ENCODE measurements at places on chromosomes 4 and X.

DNA sequence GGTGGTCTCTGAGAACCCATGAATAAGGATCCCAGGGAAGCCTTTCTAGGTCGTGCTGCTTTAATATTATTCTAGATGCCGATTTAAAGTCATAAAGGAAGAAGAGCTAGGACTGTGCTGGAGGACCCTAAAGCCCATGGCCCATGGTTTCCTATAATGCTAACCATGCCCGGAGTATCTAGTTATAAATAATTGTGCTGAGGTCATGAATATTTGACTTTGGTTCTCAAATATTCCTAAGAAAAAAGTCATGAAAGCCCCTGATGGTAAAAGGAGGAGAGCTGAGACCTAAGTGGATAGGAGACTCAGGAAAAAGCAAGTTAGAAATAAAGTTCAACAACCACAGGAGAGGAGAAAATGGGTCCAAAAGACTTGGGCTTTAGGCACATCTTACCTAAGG is 132.0 kb downstream of the TBL1X start:
- DNase-seq: no peak

- no peak for DNase-seq
Measured at GRCh38 chr4:163613383-163613782, 118.9 kb downstream of the TMA16 start.

DNA sequence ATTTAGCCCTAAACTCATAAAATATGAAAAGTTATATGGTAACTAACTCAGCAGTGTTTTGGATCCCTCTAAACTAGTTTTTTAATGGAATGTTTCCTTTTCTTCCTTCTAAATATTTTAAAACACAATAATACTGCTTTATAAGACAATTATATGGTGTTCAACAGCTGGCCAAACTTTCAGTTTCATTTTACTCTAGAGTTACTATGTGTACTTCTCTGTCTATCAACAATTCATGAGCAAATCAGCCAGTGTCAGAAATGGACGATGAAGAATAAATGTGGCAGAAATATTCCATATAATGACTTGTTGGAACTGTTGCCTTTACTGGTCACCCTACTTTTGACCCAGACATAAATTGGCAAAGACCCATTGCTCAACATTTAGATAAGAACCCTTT is 64.8 kb upstream of the CXXC4 start:
- no peak for DNase-seq

DNA sequence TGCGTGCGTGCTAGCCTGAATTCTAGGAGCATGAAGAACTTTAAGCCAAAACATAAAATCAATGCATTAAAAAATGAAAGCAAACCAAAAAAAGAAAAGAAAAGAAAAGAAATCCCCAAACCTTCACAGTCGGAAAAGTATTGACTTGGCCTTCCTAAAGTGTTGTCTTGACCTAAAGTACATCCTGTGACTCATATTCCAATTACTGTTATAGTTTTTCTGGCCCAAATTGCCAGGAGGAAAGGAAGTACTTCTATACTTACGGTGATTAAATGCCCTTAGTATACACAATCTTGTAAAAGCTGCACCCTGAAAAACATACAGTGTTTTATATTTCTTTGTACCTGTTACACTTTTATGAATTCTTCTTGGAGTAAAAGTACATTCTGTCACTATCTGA is 512.8 kb downstream of the ANKRD50 start:
- no peak for DNase-seq

GRCh38 chr4:15677507-15677988 is 4.1 kb upstream of the FAM200B start:
- no peak for DNase-seq

DNA sequence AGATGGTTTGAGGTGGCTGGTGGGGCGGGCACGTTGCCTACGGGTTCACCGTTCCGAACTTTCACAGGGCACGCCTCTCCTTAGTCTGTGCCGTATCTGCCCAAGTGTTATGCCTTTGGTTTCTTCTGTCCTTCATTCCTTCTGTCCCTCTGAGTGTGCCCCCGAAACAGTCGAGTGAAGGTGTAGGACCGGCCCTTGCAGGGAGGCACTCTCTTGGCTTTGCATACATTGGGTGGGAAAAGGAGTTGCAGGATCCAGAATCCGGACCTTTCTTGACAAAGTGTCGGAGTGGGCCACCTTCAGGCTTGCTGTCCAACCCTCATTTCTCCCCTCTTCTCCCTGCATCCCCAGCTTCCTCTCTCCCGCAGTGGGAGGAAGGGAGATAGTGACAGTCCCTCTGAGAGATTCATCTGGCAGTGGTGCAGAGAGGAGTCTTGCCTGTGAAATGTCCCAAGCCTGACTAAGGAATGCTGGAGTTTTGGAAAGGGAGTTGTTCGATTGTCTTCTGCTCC is 569 bp downstream of the ARFIP1 start:
- no peak for DNase-seq

- no peak for DNase-seq
Measured at GRCh38 chrX:14497184-14497666, 32.1 kb upstream of the GLRA2 start.

GRCh38 chr4:101958547-101958946 is 168.0 kb downstream of the BANK1 start:
- DNase-seq: no peak

DNA sequence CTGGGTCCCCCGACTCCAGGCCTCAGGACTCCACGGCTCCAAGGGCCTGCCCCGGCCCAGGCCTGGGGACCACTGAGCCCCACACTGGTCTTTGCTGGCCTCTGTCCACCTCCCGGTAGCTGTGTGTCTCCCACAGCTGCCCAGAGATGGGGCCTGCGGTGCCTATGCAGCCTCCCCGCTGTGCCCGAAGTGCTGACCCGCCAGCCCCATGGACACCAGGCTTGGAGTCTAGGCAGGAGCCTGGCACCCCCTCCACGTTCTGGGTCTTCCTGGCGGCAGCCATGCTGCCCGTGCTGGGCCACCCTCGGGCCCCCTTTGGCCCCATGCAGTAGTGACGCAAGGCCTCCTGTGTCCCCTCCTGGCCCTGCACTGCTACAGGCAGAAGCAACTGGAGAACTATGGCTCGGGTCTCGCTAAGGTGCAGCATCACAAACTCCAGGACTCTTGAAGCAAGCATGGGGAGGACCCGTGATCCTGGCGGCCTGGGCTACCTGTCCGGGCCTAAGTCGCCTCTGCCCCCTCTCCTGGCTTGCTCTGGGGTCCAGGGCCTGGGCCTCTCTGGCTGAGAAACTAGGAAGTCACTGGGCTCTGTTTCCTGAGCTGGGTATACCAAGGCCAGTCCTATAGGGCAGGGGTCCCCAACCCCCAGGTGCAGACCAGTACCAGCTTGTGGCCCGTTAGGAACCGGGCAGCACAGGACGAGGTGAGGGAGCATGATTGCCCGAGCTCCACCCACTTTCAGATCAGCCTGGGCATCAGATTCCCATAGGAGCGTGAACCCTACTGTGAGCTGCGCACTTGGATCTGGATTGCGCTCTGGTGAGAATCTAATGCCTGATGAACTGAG is 917 bp downstream of the MYL5 start:
- no peak for DNase-seq

DNA sequence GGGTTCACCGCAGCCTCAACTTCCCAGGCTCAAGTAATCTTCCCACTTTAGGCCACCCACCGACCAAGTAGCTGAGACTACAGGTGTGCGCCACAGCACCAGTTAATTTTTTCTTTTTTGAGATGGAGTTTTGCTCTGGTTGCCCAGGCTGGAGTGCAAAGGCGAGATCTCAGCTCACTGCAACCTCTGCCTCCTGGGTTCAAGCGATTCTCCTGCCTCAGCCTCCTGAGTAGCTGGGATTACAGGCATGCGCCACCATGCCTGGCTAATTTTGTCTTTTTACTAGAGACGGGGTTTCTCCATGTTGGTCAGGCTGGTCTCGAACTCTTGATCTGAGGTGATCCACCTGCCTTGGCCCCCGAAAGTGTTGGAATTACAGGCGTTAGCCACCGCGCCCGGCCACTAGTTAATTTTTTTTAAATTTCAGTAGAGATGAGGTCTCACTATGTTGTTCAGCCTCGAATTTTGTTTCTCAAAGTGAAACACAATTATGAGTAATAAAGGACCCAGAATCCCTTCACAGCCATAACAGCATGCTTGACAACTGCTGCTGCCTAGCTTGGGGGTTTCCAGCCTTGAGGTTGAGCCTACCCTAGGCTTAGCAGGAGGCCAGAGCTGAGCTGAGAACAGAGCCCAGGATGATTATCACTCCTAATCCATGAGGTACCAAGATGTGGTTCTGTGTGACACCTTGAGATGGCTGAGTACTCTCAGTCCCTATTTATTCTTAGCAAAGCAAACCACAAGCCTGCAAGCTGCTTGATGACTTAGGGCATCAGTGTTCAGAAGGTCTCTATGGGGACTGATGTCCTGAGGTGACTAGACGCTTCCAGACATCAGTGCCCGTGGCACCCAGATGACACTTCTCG is 41.6 kb upstream of the NKRF start:
- DNase-seq: peak; percentile 46

DNA sequence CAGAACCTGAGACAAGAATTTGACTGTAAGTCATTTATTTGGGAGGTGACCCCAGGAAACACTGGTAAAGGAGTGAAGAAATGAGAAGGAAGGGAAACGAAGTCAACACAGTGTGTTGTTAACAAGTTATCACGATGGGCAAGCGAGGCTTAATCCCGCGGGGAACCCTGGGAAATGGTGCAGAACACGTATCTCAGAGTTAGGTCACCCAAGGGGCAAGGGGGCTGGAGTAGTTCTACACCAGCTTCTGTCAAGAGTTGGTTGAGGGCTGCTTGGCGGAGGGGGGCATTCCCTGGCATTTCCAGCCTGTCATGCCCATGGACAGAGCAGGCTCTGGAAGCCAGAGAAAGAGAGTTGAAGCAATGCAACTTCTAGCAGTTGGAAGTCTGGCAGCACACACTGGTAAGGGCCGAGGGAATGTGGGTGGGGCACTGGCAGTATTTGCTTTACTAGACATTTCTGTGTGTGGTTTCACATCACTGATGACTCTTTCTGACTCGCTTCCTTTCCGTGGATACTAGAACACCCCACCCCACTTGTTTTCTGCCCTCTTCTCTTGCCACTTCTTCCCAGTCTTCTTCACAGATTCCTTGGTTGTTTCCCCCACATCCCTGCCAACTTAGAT is 52.2 kb upstream of the ADGRG2 start:
- no peak for DNase-seq

- DNase-seq: no peak
Measured at GRCh38 chrX:149982310-149982709, 44.0 kb upstream of the EOLA2 start.

GRCh38 chrX:71365356-71365874 is 742 bp upstream of the TAF1 start:
- no peak for DNase-seq

GRCh38 chr4:20192736-20193135 is 59.0 kb upstream of the SLIT2 start:
- DNase-seq: no peak

DNA sequence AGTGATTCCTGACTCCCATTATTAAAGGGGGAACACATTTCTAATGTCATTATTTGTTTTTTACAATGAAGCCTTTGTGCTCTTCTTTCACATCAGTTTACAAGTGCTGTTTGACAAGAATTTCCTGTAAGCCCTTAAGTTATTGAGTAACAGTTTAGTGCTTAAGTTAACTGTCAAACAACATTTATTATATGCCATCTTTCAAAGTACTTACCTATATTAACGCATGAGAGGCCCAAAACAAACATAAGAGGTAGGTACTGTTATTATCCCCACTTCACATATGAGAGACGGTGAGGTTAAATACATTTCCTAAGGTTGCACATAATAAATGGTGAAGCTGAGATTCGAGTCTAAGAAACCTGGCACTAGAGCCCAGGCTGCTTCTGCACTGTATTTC is 56.0 kb upstream of the MAGED1 start:
- no peak for DNase-seq

DNA sequence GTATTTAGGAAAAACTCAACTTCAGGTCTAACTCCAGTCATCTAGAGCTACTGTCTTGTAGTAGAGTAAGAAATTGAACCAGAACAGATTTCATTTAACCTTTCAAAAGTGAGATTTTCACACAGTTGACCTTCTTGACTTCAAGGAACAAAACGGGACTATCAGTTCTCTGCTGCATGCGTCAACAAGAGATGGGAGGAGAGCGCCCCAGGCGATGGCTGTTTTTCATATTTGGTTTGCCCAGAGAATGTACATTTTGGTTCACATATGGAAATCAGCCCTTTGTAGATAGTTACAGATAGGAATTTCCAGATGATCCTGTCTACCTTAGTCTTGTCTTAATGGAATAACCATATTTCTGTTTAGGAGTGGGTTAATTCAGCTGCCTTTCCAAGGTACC is 158.1 kb downstream of the POLA1 start:
- no peak for DNase-seq

- peak; percentile 6 for DNase-seq
Measured at GRCh38 chr4:98828801-98829200, 100.1 kb downstream of the EIF4E start.

DNA sequence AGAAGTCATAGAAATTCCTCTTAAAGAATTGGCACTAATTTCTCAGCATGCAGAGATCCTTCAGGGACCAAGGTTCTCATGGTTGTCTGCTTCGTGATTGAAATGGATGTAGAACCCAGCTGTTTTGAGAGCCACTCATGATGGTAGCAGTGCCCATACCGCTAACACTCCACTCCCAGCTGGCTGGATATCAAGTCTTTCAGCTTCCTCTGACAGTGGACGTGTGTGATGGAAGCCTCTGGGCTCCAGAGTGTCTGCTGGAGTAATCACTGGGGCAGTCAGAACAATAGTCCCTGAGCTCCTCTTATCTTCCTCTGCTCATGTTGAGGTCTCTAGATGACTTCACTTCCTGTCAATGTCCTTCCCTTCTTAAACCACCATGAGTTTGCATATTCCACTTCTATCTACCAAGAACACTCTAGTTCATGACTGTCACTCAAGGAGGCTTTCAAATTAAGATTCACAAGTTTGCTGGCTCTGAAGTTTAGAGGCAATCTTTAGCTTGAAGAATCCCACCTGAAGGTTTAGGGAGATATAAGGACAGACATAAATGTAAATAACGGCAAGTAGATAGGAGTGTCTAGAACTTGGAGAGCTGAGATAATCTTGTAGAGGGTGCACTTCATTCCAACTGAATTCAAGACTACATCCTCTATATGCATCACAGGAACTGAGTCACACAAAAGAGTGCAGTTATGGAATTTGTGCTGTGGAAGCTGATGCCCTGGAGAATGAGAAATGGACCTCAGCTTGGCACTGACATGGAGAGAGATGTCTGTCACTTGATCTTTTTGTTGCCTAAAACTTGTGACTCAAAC is 64.5 kb upstream of the WDR1 start:
- no peak for DNase-seq

- DNase-seq: no peak
Measured at GRCh38 chr4:128564081-128564630, 245.3 kb upstream of the JADE1 start.

GRCh38 chr4:146260521-146260920 is 46.2 kb downstream of the REELD1 start:
- no peak for DNase-seq

DNA sequence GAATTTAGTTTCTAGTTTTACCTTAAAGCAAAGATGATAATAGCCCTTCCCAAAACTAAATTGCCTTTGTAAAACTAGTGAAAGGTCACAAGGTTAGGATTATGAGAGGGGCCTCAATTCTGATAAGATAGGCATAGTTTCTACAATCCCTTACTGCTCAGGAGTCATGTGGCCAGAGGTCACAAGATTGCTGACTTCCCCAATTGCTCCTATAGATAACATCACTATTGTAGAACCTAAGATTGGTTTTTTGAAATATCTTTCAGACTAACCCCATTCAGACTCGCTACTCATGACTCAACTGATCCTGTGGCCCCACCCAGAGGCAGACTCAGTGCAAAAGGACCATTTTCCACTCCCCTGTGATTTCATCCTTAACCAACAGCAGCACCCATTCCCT is 70.3 kb downstream of the SCD5 start:
- no peak for DNase-seq

GRCh38 chrX:149881081-149881711 is at the start of gene MAGEA8:
Gene MAGEA8 (plus strand): TSS chrX:149881183. CDS start chrX:149884273, 3,090 bp downstream.
- DNase-seq: peak; percentile 5
